Activated B cell treated with CpG ODN at 0.5 μM for 24 hours (primary cell): ENCODE measurements at places on chromosomes 3 and 15. TPM values are rescaled to one million over a fixed set of nuclear protein-coding genes. Genes with fewer than 3 reads are reported as not detected.

- no peaks in the 10 kb centered on the region for H3K27me3 ChIP-seq
- H3K27ac ChIP-seq, result no peak overlapping the region
- DNase-seq, result no peak
Observed at GRCh38 chr15:76625267-76625666, 279.9 kb downstream of the SCAPER start.

GRCh38 chr3:179853176-179853575, 183.6 kb downstream of the PEX5L start:
- H3K4me1 ChIP-seq, result no peaks in the 10 kb centered on the region
- no peak overlapping the region for H3K4me3 ChIP-seq
- no peaks in the 10 kb centered on the region for H3K36me3 ChIP-seq
- H3K27ac ChIP-seq, result no peak overlapping the region
- DNase-seq, result no peak

DNA sequence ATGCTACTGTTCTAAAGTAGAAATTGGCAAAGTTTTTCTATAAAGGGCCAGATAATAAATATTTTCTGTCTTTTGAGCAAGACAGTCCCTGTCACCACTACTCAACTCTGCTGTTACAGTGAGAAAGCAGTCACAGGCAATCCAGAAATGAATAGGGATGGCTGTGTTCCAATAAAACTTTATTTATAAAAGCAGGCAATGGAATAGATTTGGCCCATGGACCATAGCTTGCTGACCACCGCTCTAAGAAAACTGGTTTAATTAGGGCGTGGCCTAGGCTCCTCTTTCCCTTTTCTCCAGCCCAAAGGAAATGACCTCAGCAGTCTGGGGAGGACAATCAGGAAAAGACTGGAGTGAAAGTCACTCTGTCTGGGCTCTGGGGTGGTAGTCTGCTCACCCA, 183.8 kb downstream of the MEGF11 start:
- no peaks in the 10 kb centered on the region for H3K36me3 ChIP-seq
- no peak overlapping the region for H3K4me3 ChIP-seq
- peaks cover 10% of the 10 kb centered on the region for H3K27me3 ChIP-seq
- H3K27ac ChIP-seq, result no peak overlapping the region
- no peak for DNase-seq
- H3K4me1 ChIP-seq, result no peaks in the 10 kb centered on the region

DNA sequence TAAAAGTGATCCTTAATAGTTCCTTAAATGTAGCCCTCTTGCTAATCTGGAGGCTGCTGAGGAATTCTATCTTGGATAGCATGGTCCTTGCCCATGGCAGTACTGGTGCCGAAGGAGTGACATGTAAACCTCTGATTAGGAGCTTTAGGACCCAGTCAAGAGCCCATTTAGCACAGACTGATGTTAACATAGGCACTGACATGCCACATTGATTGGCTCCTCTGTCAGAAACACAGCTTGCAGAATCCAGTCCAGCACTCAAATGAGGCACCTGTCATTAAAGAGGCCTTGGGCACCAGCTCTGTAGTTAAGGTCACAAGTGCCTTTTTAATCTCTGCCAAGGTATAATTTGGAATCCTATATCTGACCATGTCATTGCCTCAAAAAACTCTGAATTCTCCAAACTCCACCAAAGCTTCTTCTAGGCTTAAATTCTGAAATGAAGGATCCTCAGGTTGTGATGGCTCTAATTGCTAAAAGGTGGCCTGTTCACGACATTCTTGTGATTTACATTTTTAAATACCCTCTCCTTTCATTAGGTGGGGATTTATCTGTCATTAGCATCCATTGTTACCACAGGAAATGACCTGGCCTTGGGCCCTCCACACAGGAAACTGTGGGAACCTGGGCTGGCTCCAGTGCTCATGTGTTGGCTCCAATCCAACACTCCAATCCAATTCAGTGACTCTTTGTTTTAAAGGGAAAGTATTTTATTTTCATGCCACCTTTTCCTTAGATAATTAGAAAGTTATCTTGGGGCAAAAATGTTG, 57.3 kb upstream of the RNF7 start:
- H3K4me1 ChIP-seq, result peaks cover 13% of the 10 kb centered on the region
- DNase-seq, result no peak
- no peak overlapping the region for H3K27ac ChIP-seq
- no peak overlapping the region for H3K4me3 ChIP-seq
- no peaks in the 10 kb centered on the region for H3K27me3 ChIP-seq
- no peaks in the 10 kb centered on the region for H3K36me3 ChIP-seq

FGD5 gene
- total RNA-seq, result not detected in 2 replicates

- no peak overlapping the region for H3K27ac ChIP-seq
- H3K36me3 ChIP-seq, result peaks cover 37% of the 10 kb centered on the region
- DNase-seq, result no peak
- no peaks in the 10 kb centered on the region for H3K4me1 ChIP-seq
Observed at GRCh38 chr3:105526360-105527111, 159.8 kb downstream of the ALCAM start.

LMOD3 gene
- total RNA-seq, result not detected in 2 replicates

DNA sequence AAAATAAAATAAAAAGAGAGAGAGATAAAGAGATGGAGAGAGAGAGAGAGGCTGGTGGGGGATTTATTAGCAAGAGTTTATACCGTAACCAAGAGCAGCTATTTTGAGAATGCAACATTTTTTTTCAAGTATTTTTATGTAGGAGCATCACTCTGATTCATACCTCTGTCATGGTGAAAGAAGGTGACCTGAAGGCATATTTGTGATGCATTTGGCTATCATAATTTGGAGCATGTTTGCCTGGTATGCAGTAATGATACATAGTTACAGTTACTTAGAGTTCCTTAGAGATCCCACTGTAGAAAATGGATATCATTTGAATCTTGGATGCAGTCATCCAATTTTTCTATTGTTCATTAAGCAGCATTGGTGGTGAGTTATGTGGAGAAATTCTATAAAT, 1472.4 kb downstream of the SI start:
- H3K27me3 ChIP-seq, result no peaks in the 10 kb centered on the region
- H3K4me1 ChIP-seq, result no peaks in the 10 kb centered on the region
- no peak overlapping the region for H3K4me3 ChIP-seq
- no peaks in the 10 kb centered on the region for H3K36me3 ChIP-seq
- H3K27ac ChIP-seq, result no peak overlapping the region

LRTM1 gene
- not detected in 2 replicates for total RNA-seq

GRCh38 chr3:9810433-9810770, 340 bp downstream of the TTLL3 start:
- H3K4me1 ChIP-seq, result peaks cover 33% of the 10 kb centered on the region
- H3K4me3 ChIP-seq, result peak overlapping the region; percentile 78
- H3K36me3 ChIP-seq, result peaks cover 25% of the 10 kb centered on the region
- H3K27me3 ChIP-seq, result no peaks in the 10 kb centered on the region

- DNase-seq, result no peak
- no peaks in the 10 kb centered on the region for H3K27me3 ChIP-seq
- H3K27ac ChIP-seq, result no peak overlapping the region
- no peak overlapping the region for H3K4me3 ChIP-seq
- H3K36me3 ChIP-seq, result no peaks in the 10 kb centered on the region
- peaks cover 3% of the 10 kb centered on the region for H3K4me1 ChIP-seq
Observed at GRCh38 chr3:9903238-9903624, 583 bp downstream of the IL17RE start.

HTD2 gene
- total RNA-seq, result 11.4 TPM in 2 replicates
